ENCODE measurements at places on chromosomes 5 and 9.

DNA sequence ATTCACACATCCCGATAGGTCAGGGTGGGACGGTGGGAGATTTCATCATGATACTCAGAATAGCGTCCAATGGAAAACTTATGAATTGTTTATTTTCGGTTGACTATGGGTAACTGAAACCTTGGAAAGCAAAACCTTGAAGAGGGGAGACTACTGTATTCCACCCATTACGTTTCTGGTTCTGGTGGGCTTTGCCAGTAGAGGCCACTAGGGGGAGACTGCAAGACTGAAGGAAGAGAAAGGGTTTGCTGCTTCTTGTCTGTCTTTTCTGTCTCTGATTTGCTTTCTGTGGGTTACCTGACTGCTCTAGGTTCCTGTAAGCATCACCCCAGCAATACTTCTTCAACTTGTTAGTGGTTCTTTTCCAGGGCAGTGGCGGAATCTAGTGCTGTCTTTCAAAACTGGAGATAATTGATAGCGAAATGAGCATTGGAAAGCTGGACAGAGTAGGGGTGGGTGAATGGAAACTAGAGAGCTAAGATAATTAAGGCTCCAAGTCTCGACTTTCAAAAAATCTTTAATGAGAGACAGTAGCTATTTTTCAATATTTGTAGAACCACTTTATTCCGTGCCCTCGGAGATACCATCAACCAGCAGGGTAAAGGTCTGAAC lies 27.0 kb downstream of the GRIN3A start:
- no peak for DNase-seq

GRCh38 chr5:74863726-74864125 lies 2.5 kb downstream of the FAM169A start:
- no peak for DNase-seq

GRCh38 chr5:103512500-103512899 lies 50.1 kb downstream of the NUDT12 start:
- no peak for DNase-seq

GRCh38 chr9:83521411-83521810 lies 16.8 kb downstream of the FRMD3 start:
- DNase-seq, result no peak

GRCh38 chr9:69175486-69175885 lies 1.4 kb downstream of the TJP2 start:
- DNase-seq, result no peak

DNA sequence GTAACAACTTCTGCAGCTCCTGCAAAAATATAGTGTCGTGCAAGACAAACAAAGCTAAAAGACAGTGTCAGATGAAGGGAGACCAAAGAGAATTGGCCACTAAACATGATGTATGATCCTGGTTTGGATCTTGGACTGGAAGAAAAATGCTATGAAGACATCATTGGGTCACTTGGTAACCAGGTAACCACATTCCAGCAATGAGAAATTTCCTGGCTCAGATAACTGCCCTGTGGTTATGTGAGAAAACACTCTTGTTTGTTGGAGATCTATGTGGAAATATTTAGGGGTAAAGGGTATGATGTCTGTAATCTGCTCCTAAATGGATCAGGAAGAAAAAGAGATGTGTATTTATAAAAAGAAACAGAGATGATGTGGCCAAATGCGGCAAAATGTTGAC lies 45.5 kb upstream of the ANKRD33B start:
- no peak for DNase-seq

DNA sequence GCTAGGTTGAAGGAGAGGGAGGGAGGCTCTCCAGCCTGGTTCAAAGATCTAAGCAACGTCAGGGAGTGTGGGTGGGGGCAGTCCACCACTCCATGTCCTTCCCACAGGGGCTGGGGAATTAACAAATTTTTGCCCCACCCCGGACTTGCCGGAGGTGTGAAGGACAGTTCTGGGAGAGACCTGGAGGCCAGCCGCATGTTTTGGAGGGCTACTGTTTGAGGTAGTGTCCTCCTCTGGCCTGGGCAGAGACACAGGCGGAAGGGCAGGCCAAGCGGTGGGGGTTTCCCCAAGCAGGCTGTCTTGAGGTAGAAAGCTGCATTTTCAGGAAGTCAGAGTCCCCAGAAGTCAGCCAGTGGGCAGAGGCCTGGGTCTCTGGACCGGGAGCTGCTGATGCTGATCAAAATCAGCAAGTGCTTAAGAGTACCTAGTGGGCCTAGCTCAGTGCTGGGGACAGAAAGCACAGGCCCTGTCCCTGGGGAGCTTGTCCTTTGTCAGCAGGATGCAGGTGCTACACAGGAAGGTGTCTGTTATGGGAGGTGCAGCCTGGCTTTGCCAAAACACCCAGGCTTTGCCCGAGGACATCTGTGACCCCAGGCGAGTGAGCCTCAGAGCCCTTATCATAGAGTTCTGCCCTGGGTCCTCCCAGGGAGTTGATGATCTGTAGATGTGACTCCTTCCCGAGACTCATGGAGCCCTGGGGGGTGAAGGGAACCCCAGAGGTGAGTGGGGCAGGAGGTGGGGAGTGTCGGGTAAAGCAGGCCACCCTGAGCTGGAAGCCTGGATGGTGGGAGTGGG lies 18.5 kb downstream of the JADE2 start:
- DNase-seq, result no peak

- no peak for DNase-seq
These were observed 7.5 kb upstream of the PRLR start for GRCh38 chr5:35237580-35238376.

GRCh38 chr5:7501061-7501460 lies 105.1 kb downstream of the ADCY2 start:
- DNase-seq, result no peak

DNA sequence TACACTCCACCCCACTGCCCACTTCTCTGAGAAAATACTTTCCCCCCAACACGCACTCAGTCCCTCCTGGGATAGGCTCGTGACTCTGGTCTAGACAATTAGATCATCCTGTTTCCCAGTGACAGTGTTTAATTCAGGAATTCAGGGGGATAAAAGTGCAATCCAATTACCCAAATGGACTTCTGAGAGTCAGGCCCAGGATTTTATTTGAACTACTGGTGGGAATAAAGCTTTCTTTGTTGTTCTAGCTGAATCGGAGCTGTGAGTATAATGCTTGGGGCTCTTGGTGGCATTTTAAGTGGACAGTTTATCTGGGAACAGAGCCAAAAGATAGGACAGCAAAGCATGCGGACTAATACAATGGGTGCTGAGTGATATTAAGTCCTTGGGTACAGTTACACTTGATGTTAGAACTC lies 683.3 kb downstream of the MAT2B start:
- DNase-seq, result peak; percentile 17

GRCh38 chr5:139655727-139656271 lies 7.7 kb downstream of the CXXC5 start:
- DNase-seq, result no peak

DNA sequence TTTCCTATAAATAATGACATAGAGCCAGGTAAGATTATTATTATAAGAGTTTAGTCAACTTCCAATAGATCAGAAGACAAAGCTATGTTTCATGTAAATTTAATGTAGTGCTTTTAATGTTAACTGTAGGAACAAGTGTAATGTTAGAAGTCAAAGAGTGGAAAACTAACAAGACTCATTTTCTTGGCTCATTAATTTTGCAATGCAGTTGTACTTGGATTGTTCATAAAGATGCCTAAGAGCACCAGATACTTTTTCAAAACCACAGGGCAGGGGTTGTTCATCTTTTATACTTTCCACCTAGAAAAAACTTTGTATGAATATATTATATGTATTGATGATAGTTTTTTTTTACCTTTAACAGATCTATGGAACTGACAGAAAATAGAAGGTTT lies 1705.3 kb upstream of the CDH9 start:
- DNase-seq, result no peak

- DNase-seq, result no peak
These were observed 89.6 kb upstream of the BNC2 start for GRCh38 chr9:16960084-16960483.

GRCh38 chr5:133147411-133147810 lies 95.6 kb downstream of the HSPA4 start:
- no peak for DNase-seq

DNA sequence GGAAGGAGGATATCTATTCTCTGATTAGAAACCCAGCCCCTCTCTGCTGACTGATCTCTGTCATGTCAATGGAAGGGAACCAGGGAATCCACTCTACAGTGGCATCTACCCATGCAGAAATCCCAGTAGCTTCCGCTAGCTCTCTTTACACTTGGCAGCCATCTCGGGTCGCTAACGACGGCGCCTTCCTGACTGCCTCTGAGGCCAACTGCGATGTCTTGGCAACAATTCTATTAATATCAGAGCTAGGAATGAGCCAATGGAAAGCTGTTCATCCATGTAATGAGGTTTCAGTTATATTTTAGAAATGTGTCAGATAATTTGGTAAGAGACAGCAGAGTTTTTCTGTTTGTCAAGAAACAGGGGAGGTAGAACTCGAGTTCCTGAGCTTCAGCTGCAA lies 67.6 kb upstream of the ATP10B start:
- no peak for DNase-seq

DNA sequence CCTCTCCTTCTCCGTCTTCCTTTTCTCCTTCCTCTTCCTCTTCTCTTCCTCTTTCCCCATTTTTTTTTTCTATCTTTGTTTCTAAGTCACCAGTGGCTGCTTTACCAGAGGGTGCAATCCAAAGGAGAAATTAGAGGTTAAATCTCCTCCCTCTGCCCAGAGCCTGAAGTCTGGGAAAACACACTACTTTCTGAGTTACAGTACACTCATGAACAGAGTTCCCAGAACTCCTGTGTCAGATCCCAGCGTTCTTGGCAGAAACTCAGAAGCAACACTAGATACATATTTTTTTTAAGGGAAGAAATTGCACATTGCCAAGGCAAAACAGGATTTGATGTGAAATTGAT lies 189.0 kb downstream of the SNCAIP start:
- no peak for DNase-seq

DNA sequence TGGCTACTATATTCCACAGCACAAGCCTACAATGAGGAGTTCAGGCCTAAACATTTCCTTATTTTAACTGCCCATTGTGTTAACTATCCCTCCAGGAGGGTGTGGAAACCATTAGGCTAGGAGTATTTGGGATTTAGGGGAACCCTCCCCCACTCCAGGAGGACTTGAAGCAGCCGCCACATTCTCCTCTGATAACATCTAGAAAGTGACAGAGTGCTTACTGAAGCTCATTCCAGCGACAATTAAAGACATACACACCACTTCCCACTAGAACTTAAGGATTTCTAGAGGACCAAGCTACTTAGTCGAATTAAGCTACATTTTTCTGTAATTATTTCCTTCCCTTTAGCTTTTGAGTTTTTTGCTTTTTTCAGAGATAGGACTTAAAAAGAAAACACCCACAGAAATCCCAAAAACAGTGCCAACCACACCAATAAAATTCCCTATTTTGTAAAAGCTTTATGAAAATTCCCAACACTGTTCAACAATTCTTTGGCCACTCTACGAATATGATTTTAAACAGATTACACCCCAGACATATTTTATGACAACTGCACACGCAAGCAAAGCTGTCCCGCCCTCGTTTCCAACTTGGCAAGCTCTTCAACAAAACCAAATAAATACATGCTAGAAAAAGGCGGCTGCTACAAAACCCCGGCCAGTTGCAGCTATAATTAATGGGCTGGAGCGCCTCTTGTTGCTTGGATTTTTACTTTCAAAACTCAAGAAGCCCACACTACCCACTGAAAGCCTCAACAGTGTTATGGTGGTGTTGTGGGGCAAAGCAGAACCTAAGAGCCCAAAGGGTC lies 4.5 kb downstream of the ROR2 start:
- no peak for DNase-seq

- no peak for DNase-seq
These were observed 21.5 kb downstream of the PDGFRB start for GRCh38 chr5:150134198-150134588.

DNA sequence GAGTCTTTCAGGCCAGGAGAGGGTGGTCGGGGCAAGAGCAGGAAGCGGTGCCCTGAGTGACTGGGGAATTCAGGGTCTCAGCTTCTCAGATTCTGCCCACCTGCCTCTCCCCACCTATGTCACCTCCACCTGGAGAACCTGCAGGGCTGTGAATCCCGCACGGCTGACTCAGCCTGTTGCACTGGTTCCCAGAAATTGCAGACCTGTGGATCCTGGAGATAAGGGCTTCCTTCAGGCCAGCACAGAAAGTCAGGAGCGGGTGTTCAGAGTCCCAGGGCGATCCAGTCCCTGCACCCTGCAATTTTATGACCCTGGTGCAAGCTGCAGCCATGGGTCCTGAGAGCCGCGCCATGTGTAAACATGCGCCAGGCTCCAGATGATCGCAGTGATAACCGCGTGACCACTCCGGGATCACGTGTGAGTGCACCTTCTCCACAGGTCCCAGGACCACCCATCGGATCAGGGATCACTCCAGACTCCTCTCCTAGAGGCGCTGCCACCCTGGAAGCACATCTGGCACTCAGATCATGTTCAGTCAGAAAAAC lies 17.8 kb downstream of the IRX4 start:
- DNase-seq, result no peak

DNA sequence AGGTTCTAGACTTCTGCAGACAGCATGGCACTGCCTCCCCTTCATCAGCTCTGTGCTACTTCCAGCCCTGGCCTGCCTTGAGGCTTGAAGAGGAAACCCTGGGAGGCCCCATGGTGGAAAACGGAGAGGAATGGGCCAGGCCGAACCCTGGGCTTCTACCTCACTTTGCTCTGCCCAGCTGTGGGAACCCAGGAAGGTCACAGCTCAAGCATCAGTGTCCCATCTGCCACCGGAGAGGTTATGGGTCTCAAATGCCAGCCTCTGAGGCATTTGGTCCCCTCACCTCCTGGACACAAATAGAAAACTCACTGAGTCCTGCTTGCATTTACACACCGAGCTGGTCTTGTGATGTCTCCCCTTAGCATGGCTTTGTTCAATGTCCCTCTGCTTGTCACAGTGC lies 80.1 kb upstream of the ALDH1B1 start:
- no peak for DNase-seq

GRCh38 chr5:14699807-14700400 lies 35.4 kb downstream of the OTULIN start:
- DNase-seq, result no peak

DNA sequence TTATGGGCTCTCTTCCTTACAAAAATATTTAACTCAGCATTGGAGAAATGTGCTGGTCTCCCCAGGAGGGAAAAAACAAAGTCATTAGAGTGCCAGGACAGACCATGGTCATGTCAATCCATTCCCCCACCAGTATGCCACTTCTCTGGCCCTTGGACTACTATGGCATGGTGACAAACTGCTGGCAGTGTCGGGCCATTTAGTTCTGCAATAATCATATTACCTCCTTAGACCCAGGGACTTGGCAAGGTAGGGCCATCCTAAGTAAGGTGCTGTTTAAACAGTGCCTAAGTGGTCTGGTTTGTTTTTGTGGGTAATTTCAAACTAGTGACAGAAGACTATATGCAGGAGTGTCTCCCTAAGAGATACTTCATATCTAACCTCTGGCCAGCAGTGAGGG lies 177.8 kb upstream of the STK32A start:
- no peak for DNase-seq
